ENCODE measurements at places on chromosomes 6 and 20.

DNA sequence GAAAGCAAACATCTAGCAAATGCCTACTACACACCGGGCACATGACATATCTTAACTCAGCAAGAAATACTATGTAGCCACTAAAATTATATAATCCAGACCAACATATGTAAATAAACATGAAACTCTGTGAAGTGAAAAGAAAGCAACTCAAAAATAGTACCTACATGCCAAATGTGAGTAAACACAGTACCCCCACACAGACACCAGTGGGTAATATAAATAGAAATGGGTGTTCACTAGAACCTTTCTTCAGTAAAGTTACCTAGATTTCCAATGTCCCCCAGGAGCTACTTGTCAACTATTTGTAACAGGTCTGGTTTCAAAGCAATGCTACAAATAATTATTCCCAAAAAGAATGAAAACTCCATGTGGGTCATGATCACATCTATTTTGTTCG, 25.5 kb downstream of the TRERF1 start:
- peak; percentile 41 for DNase-seq

DNA sequence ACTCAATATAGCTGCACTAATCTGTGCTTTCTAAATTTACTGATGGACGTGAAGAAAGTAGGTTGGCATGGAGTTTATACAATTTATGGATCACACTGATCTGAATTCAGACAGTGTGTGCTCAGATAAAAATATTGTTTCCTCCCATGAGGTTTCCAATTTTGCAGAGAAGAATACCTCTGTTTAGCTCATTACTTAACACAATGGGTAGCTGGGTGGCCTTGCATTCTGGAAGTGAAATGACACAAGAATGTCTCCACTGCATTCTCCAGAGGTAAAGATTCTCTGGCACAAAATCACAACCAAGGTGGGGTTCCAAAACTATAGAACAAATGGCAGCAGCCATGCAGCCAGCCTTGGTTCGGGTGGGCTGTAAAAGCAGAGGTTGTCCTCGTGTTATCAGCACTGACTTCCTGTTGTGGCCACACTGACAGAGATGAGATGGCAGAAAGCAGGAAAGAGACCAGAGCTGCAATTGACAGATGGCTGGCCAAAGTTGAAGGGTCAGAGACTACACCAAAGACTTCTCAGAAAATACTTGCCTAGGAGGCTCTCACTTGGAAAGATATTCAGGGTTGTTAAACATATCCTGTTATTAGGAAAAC, 50.2 kb downstream of the HDAC2 start:
- peak; percentile 45 for DNase-seq

DNA sequence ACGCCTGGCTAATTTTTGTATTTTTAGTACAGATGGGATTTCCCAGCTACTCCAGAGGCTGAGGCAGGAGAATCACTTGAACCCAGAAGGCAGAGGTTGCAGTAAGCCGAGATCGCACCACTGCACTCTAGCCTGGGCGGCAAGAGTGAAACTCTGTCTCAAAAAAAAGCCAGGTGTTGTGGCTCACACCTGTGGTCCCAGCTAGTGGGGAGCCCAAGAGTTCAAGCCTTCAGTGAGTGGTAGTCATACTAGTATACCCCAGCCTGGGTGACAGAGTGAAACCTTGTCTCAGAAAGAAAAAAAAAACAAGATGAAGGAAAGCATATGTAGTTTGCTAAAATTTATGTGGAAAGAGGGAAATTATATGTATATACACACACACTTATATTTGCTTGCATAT, 20.0 kb upstream of the POU5F1 start:
- peak; percentile 86 for DNase-seq

- DNase-seq, result peak; percentile 85
Observed at GRCh38 chr6:35737413-35738211, 780 bp downstream of the ARMC12 start.

DNA sequence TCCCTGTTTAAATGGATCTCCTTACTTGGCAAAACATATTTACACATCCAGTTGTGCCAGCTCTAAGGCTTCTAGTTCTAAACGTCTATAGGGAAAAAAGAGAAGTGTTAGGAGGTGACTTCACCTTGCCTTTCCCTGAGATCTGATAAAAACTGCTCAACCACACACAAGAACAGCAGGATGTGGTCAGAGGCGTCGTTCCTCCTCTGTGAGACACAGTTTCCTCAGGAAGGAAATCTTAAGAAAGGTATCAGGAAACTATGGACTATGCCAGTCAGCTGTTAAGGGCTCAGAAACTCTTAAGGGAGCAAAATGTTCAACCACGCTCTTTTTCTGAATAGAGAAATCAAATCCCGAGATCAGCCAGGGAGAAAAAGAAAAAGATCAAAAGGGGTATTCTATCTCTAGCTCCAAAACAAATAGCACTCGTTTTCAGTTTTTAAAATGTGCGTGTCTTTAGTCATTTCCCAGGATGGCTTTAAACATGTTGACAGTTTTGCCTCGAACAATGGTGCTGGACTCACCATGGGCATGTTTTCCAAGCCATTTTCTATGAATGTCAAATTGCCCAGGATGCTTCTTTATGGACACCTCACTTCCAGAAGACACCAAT, 154.5 kb downstream of the HACE1 start:
- peak; percentile 10 for DNase-seq

DNA sequence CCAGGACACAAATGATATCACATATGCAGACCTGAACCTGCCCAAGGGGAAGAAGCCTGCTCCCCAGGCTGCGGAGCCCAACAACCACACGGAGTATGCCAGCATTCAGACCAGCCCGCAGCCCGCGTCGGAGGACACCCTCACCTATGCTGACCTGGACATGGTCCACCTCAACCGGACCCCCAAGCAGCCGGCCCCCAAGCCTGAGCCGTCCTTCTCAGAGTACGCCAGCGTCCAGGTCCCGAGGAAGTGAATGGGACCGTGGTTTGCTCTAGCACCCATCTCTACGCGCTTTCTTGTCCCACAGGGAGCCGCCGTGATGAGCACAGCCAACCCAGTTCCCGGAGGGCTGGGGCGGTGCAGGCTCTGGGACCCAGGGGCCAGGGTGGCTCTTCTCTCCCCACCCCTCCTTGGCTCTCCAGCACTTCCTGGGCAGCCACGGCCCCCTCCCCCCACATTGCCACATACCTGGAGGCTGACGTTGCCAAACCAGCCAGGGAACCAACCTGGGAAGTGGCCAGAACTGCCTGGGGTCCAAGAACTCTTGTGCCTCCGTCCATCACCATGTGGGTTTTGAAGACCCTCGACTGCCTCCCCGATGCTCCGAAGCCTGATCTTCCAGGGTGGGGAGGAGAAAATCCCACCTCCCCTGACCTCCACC, 42.2 kb downstream of the SIRPA start:
- no peak for DNase-seq

- peak; percentile 27 for DNase-seq
Observed at GRCh38 chr6:73969971-73970970, 274.3 kb downstream of the CD109 start.
